ENCODE measurements at places on chromosomes 2 and 18.

DNA sequence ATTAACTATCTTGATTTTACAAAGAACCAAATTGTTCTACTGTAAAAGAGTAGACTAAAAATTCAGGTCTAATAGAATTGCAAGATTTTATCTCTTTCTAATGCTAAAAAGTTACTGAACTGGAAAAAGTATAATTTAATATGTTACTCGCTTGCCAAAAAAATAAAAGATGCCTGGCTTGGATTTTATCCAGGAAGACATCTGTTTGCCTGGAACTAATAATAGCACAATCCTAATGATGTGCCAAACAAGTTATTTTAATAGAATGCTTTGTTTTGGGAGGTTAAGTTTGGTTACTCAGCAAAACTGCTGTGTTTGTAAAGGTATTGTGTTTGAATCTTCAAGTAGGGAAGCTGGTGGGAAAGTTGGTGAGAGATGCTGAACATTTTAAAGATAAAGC lies 19.4 kb upstream of the ZSWIM2 start:
- no peak for DNase-seq

GRCh38 chr2:172106108-172106961 lies 3.6 kb upstream of the DLX2 start:
- DNase-seq, result no peak

DNA sequence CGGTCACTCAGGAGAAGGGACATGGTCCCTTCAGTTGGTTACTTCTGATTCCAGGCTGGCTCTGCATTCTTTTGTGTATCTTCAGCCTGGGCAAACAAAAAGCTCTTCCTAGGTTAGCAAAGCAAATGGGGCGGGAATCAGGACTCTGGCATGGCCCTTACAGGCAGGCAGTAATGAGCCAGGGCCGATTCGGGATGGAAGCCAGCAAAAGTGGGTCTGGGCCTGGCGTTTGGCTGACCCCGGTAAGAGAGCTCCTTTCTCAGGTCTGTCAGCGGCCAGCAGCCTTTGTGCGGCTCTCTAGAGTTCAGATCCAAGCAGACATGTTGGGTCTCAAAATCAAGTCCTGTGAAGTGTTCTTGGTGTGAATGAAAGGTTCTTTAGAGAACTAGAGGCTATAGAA lies 81.5 kb upstream of the EML6 start:
- DNase-seq, result no peak

DNA sequence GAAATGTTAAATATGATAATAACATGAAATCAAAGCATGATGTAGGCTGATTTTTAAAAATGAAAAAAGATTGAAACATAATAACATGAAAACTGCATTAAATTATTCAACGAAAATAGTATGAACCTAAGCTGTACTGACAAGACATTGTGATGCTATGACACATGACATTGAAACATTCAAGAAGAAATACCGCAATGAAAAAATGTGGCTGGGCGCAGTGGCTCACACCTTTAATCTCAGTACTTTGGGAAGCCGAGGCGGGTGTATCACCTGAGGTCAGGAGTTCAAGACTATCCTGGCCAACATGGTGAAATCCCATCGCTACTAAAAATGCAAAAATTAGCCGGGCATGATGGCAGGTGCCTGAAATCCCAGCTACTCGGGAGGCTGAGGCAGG lies 14.6 kb downstream of the CXCR1 start:
- DNase-seq, result no peak

DNA sequence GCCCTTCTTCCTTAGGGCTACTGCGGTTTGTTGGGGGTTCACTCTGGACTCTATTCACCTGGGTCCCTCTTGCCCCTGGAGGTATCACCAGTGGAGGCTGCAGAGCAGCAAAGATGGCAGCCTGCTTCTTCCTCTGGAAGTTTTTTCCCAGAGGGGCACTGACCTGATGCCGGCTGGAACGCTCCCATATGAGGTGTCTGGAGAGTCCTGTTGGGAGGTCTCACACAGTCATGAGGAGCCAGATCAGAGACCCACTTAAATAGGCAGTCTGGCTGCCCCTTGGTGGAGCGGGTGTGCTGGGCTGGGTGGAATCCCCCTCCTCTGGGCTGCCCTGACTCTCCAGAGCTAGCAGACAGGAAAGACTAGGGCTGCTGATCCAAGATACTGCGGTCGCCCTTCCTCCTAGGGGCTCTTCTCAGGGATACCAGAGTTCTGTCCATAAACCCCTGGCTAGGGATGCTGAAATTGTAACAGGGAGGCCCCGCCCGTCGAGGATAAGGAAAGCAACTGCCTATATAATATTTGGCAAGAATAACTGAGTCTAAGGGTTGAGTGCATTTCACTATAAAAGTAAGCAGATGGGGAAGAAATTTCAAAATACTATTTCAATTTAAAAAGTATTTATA lies 140.7 kb downstream of the NOL4 start:
- no peak for DNase-seq

DNA sequence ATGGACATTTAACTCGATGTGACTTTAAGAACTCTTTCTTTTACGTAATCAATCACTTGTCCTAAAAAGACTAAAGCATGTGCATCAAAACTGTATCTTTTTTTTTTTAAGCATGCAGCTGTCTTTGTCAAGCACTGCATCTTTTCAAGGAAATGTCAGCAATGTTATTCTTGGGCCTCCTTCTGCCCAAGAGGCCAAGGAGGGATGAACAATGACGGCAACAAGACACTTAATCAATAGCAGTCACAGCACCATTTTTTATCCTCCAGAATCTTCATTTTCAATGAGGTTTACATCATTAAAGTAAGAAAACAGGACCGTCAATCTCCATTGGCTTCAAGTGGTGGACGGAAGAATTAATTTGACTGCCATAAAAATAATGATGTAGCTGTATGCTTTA lies 253.8 kb downstream of the AFF3 start:
- peak; percentile 39 for DNase-seq

GRCh38 chr18:31776093-31776492 lies 15.4 kb upstream of the SLC25A52 start:
- no peak for DNase-seq

Data from SK-N-DZ (cell line).